Stimulated activated CD4-positive, alpha-beta T cell treated with anti-CD3 and anti-CD28 coated beads, Interleukin-15, amount 100 ng/mL, for 1 hour (primary cell): ENCODE measurements at places on chromosomes 5 and 9.

DNA sequence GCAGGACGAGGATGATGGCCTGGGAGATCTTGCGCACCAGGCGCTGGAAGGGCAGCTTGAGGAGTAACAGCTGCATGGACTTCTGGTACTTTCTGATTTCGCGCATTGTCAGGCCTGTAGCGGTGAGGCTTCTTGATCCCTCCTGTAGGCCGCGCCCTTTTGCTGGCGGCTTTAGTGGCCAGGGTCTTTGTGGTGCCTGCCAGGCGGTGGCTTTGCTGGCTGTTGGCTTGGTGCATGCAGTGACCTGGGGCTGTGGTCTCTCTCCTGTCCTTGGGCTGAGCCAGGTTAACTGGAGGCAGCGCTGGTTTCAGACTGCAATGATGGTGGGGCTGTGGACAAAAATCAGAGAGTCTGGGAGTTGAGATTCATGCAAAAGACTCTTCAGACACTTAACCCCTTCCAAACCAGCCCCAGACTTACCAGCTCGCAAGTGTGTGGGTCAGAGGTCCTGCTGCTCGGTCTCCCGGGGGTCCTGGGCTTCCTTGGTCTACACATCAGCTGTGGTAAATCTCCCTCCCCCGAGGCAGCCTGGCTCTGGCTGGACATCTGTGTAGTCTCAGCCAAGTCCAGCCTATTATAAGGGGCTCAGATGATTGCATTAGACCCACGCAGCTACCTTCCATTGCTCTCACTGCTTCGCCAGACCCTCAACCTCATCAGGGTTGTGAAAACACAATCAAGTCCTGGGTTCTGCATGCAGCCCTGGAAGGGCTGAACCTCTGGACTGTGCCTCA lies 4.8 kb downstream of the TAF11L12 start:
- no peak for DNase-seq

DNA sequence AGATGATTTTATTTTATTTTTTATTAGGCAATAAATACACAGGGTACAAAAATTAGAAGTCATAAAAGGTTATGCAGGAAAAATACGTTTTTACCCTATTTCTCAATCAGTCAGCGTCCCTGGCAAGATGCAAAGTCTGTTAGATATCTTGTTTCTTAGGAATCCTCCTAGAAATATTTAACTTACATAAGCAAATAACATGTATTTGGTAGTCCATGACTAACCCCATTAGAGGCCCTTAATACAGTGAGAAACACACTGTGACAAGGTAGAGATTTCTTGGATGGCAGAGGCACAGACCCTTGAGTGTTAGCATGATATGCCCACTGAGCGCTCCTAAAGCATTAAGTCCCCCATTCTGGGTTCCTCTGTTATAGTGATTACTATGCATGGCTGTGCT lies 121.2 kb upstream of the ADAMTSL1 start:
- DNase-seq: no peak

DNA sequence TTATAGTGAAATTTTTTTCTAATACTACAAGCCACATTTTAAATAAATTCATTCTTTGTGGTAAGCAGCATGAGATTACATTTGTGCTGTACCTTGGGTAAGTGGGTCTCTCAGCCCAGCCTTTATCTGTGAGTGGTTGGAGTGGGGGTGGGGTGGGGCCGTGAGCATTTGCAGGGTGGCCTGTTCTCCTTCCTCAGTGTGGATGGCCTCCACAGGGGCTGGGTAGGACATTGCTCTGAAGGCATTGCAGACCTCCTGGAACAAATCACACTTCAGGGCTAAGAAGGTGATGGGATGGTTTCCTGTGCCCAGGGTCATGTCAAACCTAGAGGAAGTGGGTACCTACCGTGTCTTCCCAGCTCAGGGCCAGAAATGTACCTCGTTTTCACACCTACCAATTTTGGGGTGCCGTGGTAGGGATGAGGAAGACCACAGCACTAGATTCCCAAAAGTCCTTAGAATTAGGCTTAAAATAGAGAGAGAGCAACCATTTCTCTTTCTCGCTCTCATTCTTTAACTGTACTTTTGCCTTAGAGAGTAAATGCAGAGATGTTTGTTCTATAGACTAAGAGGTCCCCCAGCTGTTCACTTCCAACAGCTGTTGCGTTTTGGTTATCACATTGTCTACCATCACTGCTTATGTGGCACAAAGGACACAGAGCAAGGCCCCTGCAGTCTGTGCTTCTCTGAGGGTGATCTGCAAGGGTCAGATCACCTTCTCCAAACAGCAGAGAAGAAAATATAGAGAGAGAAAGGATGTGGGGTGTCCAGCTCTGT lies 83.4 kb upstream of the CTSL start:
- DNase-seq: no peak

DNA sequence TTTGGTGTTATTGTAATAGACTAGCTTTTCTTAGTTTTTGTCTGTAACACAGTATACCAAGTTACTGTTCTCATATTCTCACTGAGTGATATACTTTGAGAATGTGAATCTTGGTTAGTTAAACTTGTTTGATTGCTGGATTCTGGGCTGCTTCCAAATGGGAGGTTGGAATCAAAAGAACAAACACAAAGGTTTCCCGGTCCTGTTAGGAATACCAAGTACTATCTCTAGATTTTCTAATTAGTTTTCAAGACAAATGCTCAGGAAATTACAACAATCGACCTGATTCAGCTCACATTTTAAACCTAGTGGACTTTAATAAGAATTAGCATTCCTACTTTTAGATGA lies 244.3 kb downstream of the CSNK1G3 start:
- DNase-seq: no peak

- DNase-seq: no peak
Measured at GRCh38 chr9:120905315-120906164, 21.1 kb downstream of the TRAF1 start.

GRCh38 chr9:93911136-93911745 lies 43.9 kb downstream of the BARX1 start:
- no peak for DNase-seq

DNA sequence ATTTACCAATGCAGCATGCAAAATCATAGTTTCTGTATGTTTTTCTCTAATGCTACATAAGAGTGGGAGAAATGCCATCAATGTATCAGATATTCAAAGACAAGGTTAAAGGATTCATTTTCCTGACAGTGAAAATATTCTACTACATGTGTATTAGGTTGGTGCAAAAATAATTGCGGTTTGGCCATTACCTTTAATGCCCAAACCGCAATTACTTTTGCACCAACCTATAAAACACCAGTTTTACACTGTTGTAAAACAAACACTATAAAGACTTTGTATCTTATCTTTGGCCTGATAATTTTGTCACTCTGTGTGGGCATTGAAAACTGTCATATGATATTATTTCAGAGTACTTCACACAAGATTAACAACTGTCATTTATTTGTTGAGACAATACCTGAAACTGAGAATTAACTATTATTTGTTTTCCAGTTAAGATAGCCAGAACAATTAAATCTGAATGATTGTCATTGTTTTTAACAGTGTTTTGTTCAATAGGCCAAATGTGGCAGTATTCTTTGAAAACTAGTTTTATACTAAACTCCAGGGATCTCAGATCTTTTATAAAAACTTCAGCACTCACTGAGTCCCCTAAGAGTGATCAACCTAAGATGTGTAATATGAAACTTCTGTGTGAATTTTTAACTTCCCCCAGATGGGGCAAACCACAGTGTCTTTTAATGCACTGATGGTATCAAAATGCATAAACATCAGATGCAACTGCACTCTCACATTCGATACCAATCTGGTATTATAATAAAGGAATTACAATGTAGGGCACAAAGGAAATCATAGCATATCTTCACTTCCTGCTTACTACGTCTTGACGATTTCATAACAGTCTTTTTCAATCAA lies 53.8 kb upstream of the FBN2 start:
- no peak for DNase-seq

GRCh38 chr9:89178830-89179539 lies 367 bp upstream of the SHC3 start:
- DNase-seq: no peak

DNA sequence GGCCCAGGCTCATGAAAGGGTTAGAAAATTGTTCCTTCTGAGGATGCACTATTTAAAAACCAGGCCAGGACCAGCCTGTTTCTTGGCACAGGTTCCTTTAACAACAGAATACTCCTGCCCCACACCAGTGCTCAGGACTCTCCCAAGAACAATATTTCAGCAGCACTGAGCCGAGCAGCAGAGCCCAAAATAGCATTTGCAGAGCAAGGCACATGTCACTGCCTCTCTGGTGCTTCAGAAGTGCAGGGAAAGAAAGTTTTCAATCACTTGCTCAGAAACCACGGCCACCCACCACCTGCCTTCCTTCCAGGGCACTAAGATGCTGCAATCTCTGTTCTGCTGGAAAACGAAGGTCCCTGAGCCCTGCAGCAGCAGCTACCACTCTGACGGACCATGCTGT lies 77.6 kb downstream of the SIL1 start:
- DNase-seq: no peak

DNA sequence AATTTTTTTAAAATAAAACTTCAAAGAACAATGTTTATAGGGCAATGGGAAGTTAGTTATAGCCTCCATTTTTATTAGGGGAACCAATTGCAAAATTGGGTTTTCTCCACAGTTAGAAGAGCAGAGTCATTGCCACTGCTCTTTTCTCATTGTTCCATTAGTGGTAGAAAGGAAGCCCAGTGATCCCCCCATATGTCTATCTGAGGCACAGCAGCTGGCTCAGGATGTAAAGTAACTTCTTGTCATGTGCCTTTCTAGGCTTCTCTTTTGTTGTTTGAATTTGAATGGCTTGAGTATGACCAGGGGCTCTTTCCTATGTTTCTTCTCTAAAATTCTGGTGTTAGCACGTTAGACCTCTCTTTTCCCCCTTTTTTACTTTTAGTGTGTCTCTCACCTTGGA lies 61.2 kb downstream of the UBAP1 start:
- DNase-seq: no peak

- no peak for DNase-seq
Measured at GRCh38 chr9:124886866-124887492, 25.0 kb downstream of the ARPC5L start.
